Naive thymus-derived CD8-positive, alpha-beta T cell (primary cell): ENCODE measurements at places on chromosomes 5 and 9.

GRCh38 chr9:137354153-137354844 is 52.2 kb upstream of the NRARP start:
- DNase-seq, result no peak

- no peak for DNase-seq
Measured at GRCh38 chr9:93814077-93814956, 140.8 kb downstream of the BARX1 start.

DNA sequence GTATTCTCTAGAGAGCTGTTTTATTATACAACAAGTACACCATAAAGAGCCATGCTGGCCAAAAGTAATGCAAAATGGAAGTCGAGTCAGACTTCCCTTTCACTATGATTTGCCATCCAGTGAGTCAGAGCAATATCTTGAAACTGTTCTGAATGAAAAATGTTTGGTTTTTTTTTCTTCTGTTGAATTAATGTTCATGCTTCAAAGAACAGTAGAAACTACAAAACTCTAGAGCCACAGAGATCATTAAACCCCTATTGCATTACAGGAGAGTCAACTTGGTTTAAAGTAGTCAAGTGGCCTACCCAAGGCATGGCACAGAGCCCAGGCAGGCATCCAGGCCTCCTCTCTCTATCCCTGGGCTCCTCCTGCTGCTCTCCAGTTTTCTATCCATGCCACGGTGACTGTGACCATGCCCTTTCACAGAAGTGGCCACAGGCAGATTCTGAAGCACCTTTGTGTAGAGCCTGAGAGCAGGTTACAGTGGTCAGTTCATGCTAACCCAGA is 358.9 kb downstream of the DEPDC1B start:
- no peak for DNase-seq

GRCh38 chr5:14457476-14457875 is 124.1 kb upstream of the OTULINL start:
- DNase-seq, result no peak

DNA sequence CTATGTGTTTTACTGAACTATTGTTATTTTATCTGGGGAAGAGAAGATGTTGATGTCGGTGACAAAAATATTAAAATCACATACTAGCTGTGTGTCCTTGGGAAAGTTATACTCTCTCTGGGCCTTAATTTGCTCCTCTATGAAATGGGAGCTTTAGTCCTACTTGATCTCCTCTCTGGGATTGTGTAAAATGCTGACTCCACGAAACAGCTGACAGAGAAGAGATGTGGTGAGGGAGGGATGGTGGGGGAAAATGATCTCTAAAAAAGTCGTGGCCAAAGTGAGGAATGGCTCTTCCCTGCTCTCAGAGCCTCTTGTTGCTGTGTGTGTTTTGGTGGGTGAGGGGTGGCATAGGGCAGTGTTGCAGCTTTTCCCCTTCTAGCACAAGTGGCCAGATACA is 173.7 kb downstream of the MELK start:
- DNase-seq, result no peak

- DNase-seq, result no peak
Measured at GRCh38 chr9:18534611-18535010, 60.7 kb downstream of the ADAMTSL1 start.

GRCh38 chr5:157535042-157535865 is 40.3 kb downstream of the ADAM19 start:
- no peak for DNase-seq

GRCh38 chr5:139924294-139925215 is 118.5 kb downstream of the NRG2 start:
- DNase-seq, result no peak

DNA sequence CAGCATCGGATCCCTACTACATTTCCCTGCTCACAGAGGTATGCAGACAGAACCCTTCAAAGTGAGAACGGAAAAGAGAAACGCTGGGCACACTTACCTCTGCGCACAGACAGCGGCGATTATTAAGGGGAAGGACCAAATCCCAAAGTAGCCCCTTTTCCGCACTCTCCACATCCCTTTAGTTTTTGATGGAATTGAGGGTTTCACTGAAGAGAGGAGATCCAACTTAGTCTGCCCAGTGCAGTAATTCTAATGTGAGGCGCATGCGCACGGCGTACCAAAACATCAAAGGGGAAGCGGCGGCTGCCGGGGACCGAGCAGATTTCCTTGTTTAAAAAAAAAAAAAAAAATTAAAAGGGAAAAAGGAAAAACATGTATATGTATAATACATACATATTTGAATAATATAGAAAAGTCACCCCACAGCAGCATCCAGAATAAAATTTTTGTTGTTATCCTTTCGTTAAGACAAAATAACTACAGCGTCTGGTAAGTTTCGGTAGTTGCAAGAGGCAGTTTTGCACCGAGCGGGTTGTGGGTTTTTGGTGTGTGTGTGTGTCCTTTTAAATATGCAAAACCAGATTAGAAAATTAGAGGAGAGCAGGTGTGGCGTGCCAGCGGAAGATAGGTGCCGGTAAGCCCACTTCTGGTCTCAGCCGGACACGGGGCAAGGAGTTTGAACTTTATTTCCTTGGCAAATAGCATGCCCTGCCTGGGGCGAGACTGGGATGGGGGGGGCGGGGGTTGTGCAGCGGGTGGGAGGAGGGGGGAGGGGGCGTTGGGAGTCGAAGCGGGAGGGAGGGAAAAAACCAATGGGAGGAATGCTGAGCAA is at the start of gene GABRB2:
GABRB2 (minus strand) TSS at position 256 of the 832 bp plus-strand sequence; CDS start at position 174, 82 bp downstream.
- DNase-seq, result no peak

- DNase-seq, result no peak
Measured at GRCh38 chr5:14331386-14331781, 188.2 kb downstream of the TRIO start.

DNA sequence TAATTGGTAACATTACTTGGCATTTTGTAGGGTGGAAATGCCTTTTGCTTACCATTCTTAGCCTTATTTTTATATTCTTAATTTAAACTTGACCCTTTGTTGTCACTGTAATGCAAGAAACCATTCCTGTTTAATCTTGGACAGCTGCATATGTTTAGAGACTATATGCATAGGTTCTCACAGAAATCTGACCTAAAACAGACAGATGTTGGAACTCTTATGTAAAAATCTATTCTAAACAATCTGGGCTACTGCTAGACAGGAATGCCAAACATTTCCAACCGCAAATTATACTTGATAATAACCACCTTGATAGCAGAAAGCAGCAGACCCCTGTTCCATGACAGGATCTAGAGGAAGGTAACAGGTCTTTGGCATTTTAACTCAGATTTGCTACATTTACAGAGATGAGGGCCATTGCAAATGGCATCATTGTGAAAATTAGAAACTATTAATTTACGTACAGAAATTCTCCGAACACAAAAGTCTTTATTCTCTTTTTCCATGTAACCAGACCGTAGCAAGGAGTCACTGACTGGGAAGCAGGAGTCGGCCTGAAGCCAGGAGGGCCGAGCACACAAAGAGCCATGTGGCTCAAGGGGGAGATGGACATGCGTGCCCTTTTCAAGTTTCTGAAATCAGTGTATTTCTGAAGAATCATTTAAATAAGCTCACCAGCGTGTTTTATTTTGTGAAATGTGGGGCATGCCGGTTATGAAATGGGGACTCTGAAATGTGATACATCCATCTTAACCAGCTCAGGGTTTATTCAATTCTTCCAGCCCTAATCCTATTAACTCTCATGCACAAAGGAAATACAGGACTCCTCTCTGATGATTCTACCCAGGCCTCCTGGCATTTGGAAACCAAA is 139.3 kb downstream of the AOPEP start:
- no peak for DNase-seq

DNA sequence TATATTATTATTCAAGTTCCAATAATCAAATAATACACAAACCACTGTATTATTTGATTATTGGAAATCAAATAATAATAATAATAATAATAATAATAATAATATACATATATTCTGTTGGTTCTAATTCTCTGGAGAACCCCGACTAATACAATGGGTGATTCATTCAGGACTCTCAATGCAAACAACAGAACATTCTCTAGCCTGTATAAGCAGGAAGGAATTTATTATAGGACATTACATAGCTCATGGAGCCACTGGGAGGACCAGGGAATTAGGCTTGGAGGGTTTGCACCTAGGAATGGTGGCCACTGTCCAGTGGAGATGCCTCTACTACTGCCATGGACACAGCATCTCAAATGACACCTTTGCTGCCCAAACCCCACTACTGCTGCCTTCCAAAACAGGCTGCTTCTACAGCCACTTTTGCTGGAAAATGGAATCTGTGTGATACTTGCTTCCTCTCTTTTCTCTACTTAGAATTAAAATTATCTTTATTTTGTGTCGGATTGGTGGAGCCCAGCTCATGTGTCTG is 25.9 kb downstream of the PTGS1 start:
- DNase-seq, result no peak

DNA sequence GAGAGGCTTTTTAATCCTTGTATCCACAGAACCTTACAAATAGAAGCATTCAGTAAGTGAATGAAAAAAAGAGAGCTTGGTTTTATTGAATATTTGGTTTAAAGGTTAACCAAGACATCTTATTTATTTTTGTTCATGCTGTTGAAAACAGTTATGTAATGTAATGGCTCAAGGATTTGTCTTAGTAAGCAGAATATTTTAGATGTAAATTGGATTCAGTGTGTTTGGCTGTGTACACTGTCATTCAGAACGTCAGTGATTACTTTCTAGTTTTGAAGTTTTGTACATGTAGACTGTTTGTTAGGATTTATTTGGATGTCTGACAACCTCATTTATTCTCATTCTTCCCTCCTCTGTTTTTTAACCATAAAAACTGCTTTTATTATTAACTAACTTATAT is 31.3 kb downstream of the KCNN2 start:
- DNase-seq, result no peak

DNA sequence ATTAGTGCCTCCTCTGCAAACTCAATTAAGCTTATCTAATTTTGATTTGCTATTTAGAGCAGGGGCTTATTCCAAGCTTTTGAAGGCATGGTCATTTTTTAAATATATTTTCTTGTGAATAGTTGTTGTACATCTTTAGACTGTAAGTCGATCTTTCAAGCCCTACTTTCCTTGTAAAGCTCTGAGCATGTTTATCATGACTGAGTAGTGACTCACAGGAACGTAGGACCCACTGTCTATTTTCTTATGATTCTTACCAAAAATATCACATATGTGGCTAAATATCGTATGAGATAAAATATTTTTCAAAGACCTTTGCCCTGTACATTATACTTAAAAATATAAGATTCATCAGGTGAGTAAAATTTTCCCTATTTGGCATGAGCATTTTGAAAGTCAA is 440.4 kb upstream of the GRIN3A start:
- no peak for DNase-seq

GRCh38 chr9:129930743-129931142 is 95.5 kb downstream of the USP20 start:
- no peak for DNase-seq

DNA sequence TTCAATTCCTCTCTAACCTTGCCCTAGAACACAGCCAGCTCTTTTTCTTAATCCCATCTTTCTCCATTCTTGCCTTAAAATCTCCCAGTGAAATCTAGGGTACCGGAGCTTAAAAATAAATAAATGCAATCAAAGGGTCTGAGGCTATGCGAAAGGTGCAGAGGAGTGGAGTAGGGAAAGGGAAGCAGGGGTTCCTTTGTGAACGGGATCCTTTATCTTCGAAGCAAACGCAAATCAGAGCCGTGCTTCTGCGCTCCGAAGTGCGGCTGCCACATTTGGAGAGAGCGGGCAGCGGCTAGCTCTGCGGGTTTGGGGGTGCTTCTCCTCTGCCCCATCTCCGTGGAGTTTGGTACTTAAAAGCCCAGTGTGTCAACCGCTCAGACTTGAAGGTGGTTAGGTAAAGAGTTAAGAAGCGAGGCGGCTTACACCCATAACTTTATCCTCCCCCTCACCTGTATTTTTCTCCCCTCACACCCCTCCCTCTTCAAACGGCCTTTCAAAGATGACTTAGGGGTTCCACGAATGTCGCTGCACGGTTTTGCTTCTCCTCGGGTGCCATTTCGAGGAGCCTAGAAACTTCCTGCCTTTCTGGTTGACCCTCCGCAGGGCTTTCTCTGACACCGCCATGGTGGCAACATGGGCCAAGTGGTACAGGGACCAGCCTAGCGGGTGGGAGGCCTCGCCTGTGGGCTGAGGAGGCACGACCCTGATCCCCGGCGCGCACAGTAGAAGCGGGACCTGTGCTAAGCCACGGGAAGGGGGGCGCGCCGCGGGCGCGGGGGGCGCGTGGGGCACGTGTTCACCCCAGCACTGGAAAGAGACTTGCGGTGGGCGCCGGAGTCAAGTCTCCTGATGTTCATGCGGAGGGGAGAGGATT is 31.7 kb upstream of the NFIB start:
- DNase-seq, result no peak

- no peak for DNase-seq
Measured at GRCh38 chr5:98679963-98680362, 93.5 kb upstream of the RGMB start.

GRCh38 chr9:130214776-130215340 is 42.7 kb downstream of the NCS1 start:
- no peak for DNase-seq

DNA sequence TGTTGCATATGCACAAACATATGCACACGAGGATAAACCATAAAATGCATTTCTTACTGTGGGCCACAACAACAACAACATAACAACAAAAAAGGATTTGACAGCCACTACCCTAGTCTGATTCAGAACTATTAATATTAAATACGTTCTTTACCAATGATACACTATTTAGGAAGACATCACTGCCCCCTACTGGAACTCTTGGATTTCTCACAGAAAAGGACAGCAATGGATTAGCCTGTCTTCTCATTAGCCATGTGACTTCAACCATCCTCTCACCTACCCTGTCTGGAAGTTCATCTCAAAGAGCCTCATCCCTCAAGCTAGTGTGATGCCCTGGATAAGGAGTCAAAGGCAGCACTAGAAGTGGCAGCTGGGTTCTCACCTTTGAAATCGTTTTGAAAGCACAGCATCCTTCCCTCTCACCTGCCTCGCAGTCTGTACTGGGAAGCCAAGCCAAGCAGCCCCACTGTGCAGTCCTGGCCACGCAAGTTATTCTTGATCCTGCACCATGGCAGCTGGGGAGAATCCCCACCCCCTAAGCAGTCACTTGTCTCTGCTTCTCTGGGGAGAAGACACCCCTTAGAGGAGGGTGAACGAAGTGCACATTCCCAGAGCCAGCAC is 64.6 kb downstream of the SH3TC2 start:
- no peak for DNase-seq

GRCh38 chr9:91885746-91886413 is 64.1 kb downstream of the ROR2 start:
- no peak for DNase-seq

GRCh38 chr5:72474046-72474500 is 33.1 kb downstream of the ZNF366 start:
- no peak for DNase-seq

DNA sequence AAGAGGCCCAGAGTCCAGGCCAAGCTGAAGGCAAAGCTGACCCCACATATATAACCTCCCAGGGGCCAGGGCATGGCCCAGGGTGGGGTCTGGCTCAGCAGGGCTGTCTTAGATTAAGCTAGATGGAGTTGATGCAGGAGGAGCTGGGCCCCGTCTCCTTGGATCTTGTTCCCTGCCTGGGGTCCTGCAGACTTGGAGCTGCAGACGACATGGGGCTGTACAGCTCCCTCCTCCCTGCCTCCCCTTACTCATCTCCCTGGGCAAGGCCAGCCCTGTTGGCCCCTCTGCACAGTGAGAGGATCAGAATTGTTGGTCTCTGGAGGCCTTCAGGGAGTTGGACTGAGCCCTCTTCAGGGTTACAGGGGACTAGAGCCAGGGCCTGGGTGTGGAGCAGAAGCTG is 134.9 kb downstream of the RGS3 start:
- no peak for DNase-seq
